ENCODE measurements at places on chromosomes 1 and 21.
A peak's percentile ranks its signal among the peaks of the same experiment; 100 is the strongest.

DNA sequence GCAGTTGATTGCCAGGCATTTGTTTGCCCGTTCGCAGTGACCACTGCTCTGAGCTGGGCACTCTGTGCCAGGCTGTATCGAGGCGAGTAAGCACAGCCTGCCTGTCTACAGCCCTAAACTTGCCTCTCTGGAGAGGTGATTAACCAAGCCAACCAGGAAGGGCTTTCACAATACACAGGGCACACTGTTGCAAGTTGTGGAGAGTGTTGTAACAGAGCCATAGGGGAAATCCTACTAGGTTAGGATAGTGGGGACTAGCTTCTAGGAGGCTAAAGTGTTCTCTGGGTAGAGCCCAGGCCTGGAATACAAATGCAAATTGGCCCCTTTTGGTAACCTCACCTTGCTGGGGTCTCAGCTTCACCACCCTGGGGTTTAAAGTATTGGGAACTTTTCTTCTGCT lies 23.8 kb downstream of the PRDM2 start:
- DNase-seq, result no peak

DNA sequence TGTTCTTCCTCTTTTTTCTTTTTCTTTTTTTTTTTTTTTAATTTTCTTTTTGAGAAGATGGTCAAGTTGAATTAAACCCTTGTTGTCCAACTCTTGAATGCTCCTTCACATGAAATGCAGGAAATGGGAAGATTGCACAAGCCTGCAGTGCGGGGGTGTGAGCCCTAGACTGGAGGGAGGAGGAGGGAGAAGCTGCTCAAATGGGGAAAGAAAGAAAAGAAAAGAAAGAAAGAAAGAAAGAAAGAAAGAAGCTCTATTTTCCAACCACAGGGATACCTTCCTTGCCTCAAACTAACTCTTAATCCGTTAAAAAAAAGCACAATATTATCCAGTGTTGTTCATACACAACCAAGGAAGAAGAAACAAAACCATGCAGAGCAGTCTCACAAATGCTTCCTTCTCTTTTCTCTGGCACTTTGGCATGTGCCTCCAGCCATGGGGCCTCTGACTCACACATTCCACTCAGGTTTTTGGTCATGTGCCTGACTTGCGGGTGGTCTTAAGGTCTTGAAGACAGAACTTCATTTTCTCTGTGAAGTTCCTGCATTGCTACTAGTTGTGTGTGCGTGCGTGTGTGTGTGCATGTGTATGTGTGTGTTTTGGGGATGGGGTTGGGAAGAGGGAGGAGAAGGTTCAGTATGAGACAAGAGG lies 276.1 kb downstream of the RPS6KC1 start:
- peak; percentile 65 for DNase-seq

- no peak for DNase-seq
Measured at GRCh38 chr21:37855271-37855646, 61.0 kb downstream of the KCNJ6 start.

DNA sequence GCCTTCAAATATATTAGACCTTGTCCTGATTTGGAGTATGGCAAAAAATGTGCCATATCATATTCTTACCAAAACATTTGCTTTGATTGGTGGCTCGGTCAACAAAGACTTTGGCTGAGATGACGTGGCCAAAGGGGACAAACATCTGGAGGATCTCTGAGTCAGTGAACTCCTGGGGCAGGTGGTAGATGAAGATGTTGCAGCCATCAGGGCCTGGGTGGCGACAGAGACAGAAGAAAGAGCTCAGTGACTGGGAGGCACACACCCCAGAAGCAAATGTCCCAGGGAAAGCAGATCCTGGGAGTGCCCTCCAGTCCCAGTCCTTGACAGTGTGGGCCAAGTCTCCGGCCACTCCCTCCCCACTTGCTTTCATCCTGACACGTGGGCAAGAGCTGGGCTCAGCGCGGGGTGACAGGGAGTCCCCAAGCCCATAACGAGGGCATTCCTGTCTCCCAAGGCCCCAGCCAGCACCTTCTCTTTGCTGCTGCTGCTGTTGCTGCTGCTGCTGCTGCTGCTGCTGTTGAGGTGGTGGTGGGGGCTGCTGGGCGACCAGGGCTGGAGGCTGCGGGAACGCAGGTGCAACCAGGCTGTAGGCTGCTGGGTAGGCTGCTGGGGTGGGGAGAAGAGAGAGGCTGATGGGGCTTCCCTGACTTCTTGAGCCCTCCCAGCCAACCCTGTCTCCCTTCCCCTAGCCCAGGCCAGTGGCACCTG lies 10.7 kb downstream of the CELF3 start:
- no peak for DNase-seq

DNA sequence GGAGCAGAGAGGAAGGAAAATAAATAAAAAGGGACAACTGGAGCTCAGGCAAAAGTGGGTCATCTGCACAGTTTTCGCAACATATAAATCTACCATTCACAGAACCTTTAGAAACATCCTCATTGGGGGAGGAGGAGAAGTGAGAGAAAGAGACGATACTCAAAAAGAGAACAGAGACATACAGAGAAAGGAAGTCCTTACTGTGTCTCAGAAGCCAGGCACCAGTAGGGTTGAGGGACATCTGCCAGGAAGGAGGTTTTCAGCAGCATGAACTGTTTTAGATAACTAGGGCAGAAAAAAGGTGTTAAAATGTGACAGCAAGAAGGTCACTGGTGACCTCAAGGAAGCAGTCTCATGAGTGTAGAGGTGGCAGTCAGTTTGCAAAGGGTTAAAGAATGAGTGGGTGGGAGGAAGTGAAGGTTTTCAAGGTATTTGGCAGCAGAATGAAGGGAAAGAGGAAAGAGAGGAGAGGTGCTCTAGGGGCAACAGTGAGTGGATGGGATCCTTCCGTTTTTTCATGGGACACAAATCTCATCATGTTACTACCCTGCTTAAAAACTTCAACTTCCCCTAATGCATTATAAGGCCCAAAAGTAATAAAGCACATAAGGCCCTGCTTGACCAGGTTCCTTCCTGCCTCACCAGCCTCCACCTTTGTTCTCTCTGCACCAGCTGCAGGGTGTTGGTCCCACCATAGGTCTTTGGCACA lies 9.5 kb downstream of the JAK1 start:
- no peak for DNase-seq

- no peak for DNase-seq
Measured at GRCh38 chr1:44693900-44694299, 19.4 kb downstream of the ARMH1 start.

DNA sequence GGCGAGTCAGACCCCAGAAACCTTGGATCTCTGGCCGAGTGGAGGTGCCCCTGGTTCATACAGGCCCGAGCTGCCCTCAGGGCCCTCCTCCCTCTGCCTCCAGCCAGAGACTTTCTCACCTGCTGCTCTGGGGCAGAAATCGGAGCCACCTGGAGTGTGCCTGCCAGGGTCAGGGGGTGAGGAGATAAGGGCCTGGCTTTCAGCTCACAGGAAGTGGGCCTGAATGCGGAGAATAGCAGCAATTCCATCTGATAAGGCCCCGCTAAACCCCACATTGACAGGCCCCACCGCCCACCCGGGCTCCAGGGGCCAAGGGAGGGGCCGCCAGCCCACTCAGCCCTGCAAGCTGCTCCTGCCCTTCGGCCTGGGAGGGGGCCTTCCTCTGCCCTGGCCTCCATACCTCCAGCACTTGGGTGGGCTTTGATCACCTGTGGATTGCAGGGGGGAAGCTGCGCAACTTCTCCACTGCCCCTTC lies 123.7 kb upstream of the ARHGEF16 start:
- no peak for DNase-seq

GRCh38 chr1:32536764-32537163 lies 2.5 kb upstream of the ZBTB8A start:
- no peak for DNase-seq

DNA sequence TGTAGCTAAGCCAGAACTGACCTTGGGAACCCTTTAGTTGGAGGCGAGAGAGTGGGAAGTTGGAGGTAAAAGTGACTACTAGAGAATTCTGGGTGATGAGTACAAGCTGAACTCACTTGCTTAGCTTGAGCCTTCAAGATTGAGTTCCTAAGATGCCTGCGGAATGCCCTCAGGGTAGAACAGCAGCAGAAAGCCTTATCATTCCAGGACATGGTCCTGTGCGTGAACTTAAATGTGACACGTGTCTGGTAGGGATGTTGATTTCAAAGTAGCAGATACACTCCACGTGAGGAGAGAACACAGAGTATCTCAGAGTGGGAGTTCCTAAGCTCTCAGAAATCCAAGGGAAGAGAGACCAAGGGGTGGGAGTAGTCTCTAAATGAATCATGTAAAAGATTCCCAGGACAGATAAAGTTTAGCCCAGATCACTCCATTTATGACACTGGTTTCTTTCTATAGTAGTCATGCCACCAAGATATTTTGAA lies 60.1 kb downstream of the KCNK1 start:
- DNase-seq, result peak; percentile 15

- DNase-seq, result no peak
Measured at GRCh38 chr1:168008595-168008994, 71.7 kb upstream of the MPC2 start.

DNA sequence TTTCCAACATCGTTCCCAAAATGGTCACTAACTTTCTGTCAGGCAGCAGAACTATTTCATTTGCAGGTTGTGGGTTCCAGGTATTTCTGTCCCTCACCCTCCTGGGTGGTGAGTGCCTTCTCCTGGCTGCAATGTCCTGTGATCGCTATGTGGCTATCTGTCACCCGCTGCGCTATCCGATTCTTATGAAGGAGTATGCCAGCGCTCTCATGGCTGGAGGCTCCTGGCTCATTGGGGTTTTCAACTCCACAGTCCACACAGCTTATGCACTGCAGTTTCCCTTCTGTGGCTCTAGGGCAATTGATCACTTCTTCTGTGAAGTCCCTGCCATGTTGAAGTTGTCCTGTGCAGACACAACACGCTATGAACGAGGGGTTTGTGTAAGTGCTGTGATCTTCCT lies 9.3 kb downstream of the OR2AJ1 start:
- no peak for DNase-seq

DNA sequence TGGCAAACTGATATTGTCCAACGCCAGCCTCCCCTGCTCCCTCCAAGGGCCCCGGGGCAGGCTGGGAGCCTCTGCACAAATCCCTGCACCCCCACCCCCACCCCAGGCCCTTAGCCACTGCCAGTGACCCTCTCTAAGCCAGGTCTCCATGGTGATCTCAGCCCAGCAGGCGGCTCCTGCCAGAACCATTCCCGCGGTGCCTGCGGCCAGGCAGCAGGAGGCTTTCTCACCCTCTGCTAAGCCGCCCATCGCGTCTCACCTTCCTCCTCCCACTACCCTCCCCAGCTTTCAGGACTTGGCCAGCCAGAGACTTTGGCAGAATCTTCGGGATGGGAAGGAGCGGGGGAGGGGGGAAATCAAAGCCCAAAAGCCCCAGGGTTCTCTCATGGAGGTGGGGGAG lies 46.8 kb upstream of the WASF2 start:
- DNase-seq, result peak; percentile 50

DNA sequence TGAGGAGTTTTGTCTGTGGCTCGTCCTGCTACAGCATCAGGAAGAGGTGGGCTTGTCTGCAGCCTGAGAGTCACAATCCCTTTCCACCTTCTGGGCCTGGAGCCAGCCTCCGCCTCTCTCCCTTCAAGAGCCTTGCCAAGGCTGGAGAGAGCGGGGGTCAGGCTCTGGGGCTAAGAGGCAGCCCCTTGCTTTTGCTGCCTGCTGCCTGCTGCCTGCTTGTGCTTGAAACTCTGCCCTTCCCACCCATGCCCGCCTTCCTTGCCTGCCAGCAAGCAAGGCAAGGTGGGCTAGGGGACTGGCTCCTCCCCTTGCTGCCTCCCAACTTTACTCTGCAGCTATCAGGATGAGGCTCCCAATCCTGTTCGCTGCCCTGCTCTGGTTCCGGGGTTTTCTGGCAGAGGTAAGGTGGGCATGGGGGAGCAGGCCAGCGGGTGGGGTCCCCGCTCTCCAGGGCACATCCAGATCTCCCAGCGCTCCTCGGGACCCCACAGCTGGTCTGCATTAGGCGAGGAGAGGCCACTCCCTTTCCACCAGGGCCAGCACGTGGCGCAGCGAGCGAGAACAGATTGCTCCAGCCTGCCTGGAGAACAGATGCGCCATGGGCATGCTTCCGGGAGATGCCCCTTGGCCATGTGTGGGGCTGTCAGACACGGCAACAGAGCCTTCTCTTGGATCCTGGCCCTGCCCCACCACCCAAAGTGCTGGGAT lies 7.5 kb upstream of the PTPN7 start:
- DNase-seq, result no peak

All from ACHN (cell line).